ENCODE measurements at places on chromosomes 2 and 18.

- DNase-seq, result peak; percentile 17
Observed at GRCh38 chr2:24228470-24228869, 53.6 kb downstream of the FAM228A start.

GRCh38 chr2:79452651-79453050, 60.2 kb upstream of the CTNNA2 start:
- no peak for DNase-seq

- no peak for DNase-seq
Observed at GRCh38 chr2:175847128-175847527, 154.9 kb downstream of the LNPK start.

DNA sequence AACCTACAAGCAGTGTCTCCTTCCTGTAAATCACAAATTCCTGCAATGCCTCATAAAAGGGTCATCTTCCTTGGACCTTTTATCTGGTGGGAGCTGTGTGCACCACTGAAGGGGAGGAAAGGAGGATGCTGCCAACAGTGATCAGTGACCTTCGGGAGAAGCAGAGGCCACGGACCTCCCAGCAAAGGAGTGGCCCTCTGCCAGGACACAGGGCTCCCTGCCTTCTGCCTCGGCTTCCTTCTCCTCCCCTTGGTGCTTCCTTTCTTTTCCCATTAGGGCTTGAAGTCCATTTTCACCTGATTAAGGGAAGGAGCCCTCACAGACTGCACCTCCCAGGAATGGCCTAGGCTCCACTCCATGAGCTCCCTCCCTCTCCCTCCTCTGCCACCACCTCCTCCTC, 85.3 kb upstream of the ITGA6 start:
- DNase-seq, result no peak

- DNase-seq, result no peak
Observed at GRCh38 chr18:64403784-64404503, 255.1 kb upstream of the LINC00305 start.

DNA sequence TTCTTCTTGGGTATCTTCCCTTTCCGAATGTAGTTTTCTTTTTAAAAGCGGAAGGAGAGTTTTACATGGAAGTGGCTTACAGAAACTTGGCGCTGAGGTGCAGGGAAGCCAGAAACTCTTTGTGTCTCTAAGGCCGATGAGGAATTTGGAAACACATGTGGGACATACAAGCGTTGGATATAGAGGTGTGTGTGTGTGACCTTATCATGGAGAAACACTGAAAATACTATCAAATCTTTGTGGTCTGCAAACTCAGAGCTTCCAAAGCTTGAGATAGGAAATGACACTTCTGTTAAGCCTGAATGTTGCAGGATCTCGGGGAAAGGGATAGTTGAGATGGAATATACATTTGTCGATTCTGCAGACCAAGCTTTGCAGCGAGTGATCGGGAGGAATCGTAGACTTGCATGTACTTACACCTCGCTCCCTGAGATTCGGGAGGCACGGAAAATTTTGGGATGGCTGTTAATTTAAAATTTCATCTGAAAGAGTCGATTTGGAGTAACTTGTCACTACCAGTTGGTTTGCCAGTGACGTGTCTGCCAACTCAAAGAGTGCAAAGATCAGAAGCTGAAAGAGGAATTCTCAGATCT, 1.0 kb downstream of the NAB1 start:
- DNase-seq, result no peak

DNA sequence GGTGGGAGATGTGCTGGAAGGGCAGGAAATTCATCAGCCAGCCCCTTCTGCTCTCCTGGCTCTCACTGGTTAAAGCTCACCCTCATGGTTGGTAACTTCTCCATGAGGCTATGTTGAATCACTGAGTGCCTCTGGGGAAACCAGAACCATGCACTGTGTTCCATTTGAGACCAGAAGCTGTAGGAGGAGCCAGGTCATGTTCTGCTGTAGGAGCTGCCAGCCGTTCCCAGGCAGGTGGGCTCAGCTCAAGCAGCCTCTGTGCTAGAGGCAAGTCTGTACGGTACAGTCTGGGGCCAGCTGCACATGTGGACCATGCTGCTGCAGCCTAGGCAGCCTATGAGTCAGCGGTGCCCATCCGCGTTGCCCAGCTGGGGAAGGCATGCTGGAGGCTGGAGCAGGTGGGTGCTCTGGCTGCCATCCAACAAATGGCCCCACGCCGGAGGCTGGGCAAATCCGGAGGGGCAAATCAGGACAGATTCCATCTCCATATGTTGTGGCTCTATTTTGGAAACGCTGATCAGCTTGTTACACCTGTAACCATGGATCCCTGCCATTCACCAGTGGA, 22.0 kb upstream of the KCNF1 start:
- DNase-seq, result no peak

- no peak for DNase-seq
Observed at GRCh38 chr2:222088561-222088960, 210.2 kb downstream of the PAX3 start.

DNA sequence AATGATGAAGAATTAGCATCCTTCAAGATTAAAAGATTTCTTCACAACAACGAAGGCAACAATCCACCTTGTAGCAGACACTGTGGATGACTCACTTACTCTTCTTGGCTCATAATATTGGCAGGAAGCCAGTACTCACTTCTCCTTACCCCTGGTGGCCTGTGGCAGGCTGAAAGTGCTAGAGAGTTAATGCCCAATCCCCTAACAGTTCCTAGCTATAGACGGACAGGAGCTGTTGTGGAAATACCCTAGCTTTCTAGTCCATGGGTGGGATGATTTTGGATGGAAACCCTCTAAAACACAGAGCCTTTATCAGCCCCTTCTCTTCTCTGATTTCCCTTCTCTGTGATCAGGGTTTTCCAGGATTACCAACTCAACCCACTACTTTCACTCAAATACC, 128.6 kb upstream of the NYAP2 start:
- peak; percentile 66 for DNase-seq

DNA sequence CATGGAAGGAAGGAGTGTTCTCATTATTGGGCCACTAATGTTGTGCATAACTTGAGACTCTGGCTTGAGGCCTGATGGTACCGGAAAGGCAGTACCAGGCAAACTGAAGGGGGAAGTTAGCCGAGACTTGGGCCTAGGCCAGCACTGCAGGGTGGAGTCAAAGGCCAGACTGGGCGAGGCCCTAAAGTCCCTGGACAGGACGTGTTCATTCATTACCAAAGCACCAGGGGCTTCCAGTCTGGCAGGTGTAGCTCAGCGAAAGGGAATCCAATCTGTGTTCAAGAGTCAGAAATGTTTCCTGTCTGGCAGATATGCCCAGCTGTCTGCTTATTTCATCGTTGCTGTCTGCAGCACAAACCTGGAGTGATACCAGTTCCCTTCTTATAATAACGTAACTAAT, 4.7 kb upstream of the ITSN2 start:
- no peak for DNase-seq

DNA sequence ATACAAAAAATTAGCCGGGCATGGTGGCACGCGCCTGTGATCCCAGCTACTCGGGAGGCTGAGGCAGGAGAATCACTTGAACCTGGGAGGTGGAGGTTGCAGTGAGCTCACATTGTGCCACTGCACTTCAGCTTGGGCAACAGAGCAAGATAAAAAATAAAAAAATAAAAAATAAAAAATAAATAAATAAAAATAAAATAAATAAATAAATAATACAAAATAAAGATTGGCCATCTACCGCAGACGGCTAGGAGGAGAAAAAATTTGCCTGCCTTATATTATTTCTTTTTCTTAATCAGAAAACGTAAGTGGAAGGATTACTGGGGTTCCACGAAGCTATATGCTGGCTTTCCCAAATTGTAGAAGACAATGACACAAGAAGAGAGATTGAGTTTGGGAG, 229.7 kb downstream of the EPHA4 start:
- DNase-seq, result no peak

GRCh38 chr2:174605687-174606086, 8.1 kb upstream of the WIPF1 start:
- peak; percentile 34 for DNase-seq

- no peak for DNase-seq
Observed at GRCh38 chr18:60506682-60507081, 134.1 kb upstream of the MC4R start.

GRCh38 chr2:146981921-146982320, 862.9 kb upstream of the ACVR2A start:
- no peak for DNase-seq

GRCh38 chr2:216881411-216881810, 21.5 kb upstream of the TNP1 start:
- DNase-seq, result no peak

DNA sequence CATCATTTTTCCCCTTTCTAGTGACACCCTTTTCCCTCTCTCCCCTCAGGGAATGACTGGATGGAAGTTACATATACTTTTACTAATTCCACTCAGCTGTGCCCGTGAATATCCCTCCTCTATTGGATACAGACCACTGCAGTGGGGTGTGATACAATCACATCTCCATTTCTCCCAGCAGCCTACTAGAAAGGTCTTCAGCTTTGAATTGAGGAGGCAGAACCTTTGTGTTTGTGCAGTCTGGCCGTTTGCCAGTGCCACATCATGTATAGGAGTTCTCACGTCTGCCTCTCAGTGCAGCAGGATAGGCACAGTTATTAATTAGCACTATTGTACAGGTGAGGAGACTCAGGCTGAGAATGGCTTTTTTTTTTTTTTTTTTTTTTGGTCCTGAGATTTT, 16.4 kb downstream of the TNFRSF11A start:
- DNase-seq, result no peak

DNA sequence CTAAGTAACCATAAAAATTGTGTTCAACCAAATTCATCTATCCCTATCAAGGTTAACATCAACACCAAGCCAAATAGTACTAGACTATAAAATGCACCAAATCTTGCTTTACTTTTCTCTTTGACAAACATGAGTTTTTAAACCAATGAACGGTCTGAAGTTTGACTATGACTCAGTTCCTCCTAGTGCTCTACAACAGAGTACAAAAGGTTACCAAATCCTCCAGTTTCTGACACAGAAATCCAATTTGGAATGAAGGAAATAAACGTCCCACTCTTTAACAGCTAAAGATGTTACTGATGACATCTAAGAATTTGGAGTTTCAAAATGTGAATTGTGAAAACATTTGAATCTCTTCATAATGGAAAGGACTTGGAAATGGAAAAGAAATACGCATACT, 11.8 kb upstream of the ACVR1 start:
- no peak for DNase-seq

DNA sequence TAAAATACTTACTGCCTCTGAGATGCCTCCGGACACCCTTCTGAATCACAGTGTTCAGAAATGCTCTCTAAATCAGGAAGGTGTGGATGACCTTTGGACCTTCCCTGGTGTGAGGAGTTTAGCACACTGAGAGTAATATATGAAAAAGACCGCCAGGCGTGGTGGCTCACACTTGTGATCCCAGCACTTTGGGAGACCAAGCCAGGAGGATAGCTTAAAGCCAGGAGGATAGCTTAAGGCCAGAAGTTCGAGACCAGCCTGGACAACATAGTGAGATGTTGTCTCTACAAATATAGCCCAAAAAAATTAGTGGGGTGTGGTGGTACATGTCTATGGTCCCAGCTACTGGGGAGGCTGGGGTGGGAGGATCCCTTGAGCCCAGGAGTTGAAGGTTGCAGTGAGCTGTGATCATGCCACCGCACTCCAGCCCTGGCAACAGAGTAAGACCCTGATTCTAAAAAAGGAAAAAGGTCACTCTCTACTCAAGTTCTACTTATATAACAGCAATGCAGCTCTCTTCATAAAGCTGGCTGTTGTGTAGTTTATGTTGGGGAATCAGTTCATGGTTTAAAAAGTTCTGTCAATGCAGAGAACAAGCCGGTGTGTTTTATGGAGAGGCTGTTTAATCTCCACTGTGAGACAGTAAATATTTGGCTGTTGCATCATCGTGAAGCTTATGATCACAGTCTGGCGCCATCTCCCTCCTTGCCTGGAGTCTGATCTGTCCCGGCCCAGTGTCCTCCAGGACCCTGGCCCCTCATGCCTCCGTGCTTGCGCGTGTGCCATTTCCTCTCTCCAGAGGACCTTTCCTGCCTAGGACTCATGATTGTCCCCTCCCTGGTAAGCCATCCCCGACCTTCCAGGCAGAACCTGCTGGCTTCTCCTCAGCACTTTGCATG, 184.5 kb downstream of the FAM210A start:
- no peak for DNase-seq

DNA sequence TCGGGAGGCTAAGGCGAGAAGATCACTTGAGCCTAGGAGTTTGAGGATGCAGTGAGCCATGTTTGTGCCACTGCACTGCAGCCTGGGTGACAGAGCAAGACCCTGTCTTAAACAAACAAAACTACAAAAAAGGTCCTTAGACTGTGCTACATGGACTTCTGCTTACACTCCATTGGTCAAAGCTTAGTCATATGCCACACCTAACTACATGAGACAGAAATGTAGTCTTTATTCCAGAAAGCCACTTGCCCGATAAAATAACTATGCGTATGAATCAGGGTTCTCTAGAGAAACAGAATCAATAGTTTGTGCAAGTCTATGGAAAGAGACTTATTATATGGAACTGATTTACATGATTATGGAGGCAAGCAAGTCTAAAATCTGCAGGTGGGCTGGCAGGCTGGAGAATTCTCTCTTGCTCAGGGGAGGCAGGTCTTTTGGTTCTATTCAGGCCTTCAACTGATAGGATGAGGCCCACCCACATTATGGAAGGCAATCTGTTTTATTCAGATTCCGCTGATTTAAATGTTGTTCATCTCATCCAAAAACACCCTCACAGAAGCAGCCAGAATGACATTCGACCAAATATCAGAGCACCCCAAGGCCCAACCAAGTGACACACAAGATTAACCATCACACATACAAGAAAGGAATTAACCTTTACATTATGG, 114.4 kb upstream of the SIX2 start:
- no peak for DNase-seq
